ENCODE measurements at places on chromosomes 16 and 17. TPM values are rescaled to one million over a fixed set of nuclear protein-coding genes. Genes with fewer than 3 reads are reported as not detected.
A peak's percentile ranks its signal among the peaks of the same experiment; 100 is the strongest.

- H3K27ac ChIP-seq: peak overlapping the region; percentile 61
- no peaks in the 10 kb centered on the region for H3K4me1 ChIP-seq
- H3K4me3 ChIP-seq: peak overlapping the region; percentile 43
- peak; percentile 98 for DNase-seq
- no peaks in the 10 kb centered on the region for H3K27me3 ChIP-seq
Observed at GRCh38 chr17:76540381-76541300, 797 bp downstream of the PRCD start.

DNA sequence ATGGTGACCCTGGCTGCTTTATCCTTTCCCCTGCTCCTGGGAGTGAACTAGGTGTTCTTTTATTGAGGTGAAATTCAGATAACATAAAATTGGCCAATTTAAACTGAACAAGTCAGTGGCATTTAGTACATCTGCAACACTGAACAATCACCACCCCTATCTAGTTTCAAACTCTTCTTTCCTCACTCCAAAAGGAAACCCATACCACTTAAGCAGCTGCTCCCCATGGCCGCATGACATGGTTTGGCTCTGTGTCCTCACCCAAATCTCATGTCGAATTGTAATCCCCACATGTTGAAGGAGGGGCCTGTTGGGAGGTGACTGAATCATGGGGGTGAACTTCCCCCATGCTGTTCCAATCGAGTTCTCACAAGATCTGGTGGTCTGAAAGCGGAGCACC, 154.1 kb downstream of the STX8 start:
- no peak overlapping the region for H3K27ac ChIP-seq
- H3K4me3 ChIP-seq: no peak overlapping the region
- DNase-seq: no peak
- no peaks in the 10 kb centered on the region for H3K4me1 ChIP-seq
- no peaks in the 10 kb centered on the region for H3K27me3 ChIP-seq
- H3K36me3 ChIP-seq: no peaks in the 10 kb centered on the region

- H3K27me3 ChIP-seq: no peaks in the 10 kb centered on the region
- no peak overlapping the region for H3K4me3 ChIP-seq
- no peak overlapping the region for H3K27ac ChIP-seq
Observed at GRCh38 chr17:45846646-45847045, 2.0 kb downstream of the SPPL2C start.

GRCh38 chr16:1279945-1280589, 24.2 kb downstream of the TPSD1 start:
- no peak overlapping the region for H3K4me3 ChIP-seq
- H3K27ac ChIP-seq: no peak overlapping the region
- no peak for DNase-seq
- H3K36me3 ChIP-seq: no peaks in the 10 kb centered on the region
- H3K27me3 ChIP-seq: no peaks in the 10 kb centered on the region
- H3K4me1 ChIP-seq: no peaks in the 10 kb centered on the region

The HS3ST3B1 gene
- total RNA-seq: 0.78 TPM
